ENCODE measurements at places on chromosomes 1 and 21. TPM values are rescaled to one million over a fixed set of nuclear protein-coding genes. Genes with fewer than 3 reads are reported as not detected.

POU3F1 gene
- not detected for total RNA-seq

PAPPA2 gene
- 0.25 TPM for total RNA-seq

- DNase-seq = no peak
These were observed 55.6 kb upstream of the ADAR start for GRCh38 chr1:154663471-154664060.

DNA sequence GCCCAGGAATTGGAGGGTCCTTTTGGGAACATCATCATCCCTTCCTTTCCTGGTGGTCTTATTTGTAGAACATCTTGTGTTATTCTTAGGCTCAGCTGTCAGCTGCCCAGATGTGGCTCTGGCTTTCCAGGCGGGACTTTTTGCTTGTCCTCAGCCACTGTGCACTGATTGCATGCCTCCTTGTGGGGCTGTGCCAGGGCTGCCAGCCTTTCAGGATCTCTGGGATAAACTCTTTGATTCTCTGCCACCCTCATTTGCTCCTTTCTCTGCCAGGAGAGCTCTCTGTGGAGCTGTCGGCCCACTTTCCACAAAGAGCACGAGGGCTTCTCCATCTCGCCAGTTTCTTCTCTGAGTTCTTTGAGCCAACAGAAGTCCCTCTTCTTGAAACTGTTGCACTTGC lies 63.1 kb downstream of the PTPRU start:
- no peak for DNase-seq

GRCh38 chr21:38663282-38663681 lies 142.4 kb upstream of the ETS2 start:
- no peak for DNase-seq
